ENCODE measurements at places on chromosomes 5 and 9. TPM values are rescaled to one million over a fixed set of nuclear protein-coding genes. Genes with fewer than 3 reads are reported as not detected.

The KDM4C gene
- 25.9 TPM for total RNA-seq

The SLC23A1 gene
- 0.40 TPM for total RNA-seq

The TSSK1B gene
- total RNA-seq, result not detected

The CEMIP2 gene
- total RNA-seq, result 95.1 TPM

The CCDC183 gene
- total RNA-seq, result 0.46 TPM
